ENCODE measurements at places on chromosomes 11 and 22.

DNA sequence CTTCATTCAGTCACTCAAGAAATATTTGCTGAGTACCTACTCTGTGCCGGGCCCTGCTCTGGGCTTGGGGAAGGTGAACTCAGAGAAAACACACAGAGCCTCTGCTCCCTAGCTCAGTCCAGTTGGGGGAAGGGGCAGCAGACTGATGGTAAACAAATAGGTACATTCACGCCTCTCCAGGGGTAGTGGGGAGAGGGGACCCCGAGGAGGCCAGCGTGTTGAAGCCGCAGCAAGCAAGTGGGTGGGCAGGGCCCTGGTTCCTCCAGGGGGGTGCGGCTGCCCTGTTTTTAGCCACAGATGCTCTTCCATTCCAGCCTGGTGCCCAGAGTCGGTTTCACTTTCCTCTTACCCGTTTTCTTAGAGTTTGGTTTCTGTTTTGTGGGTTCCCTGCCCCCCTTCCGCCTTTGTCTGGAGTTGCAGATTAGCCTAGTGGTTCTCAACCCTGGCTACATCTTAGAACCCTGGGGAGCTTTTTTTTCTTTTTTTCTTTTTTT is 8.7 kb downstream of the DRAP1 start:
- DNase-seq, result no peak

DNA sequence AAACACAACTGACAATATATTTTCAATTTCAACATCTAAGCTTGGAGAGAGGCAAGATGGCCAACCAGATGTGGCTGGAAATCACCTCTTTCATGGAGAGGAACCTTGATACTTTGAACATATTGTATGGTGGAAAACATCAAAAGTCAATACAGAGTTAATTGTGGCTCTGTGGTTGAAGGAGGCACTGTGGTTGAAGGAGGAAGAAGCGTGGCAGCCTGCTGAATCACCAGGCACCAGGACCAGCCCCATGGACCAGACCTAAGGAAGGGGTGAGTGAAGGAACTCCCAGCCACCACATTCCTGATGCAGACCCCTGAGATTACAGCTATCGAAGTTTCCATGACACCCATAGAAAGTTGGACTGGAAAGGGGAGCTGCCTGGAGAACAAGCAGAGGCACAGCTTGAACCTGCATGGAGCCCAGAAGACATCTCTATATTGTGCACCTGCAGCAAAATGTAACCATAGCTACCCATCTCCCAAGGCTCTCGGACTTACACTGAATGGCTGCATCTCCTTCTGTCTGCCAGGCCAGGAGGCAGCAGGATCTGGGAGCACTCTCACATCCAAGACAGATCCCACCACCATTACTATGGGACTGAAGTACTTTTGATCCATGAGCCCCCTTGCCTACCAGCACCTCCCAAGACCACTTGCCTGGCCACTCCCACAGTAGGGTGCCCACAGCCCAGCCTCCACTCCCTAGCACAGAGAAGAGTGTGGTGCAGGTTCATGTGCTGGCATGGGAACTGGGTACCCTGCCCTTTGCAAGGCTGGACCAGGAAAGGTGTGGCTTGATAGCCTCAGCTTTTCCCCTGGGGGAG is 79.8 kb upstream of the SC5D start:
- DNase-seq, result no peak

GRCh38 chr11:60589611-60590010 is 74.4 kb downstream of the MS4A13 start:
- no peak for DNase-seq

- no peak for DNase-seq
Observed at GRCh38 chr22:45497351-45498145, 5.1 kb upstream of the FBLN1 start.

DNA sequence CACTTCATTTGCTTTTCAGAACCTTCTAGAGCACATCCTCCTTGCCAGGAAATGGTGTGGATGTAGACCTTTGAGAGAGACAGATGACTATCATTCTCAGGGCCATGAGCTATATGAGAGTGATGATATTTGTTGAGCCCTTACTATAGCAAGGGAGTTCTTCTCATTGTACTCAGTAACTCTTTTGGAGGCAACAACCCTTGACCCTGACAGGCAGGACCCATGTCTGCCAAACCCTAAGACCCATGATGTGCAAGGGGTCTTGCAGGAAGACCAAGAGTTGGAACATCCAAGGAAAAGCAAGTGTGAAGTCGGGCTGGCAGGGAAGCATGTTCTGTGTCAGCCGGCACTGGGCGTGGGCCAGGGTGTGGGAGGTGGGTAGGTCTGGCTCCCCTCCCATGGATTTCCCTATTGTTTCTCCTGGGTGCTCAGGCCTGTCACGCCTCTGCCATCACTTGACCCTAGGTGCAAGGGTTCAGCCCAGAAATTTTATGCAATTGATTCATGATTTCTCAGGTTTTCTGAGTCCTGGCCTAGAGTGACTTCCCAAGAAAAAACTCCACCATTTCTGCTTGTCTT is 1.2 kb downstream of the FOLR3 start:
- no peak for DNase-seq

GRCh38 chr11:115334932-115335788 is 169.1 kb downstream of the CADM1 start:
- DNase-seq, result no peak

DNA sequence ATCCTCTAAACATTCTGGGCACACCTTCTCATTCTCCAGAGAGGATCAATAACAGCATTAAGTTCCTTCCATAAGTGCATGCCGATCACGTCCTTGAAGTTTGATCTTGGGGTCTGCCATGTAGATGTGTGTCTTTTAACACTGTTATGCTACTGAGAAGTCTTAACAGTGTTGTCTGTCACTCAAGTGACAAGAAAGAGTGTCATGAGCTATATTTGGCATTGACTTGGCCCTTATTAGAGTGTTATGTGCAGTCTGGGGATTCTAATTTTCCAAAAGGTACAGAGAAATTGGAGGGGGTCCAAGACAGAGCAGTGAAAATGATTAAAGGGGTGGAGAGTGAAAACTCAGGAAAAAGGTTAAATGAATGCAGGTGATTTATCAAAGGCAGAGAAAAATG is 107.1 kb upstream of the OPCML start:
- no peak for DNase-seq

- peak; percentile 79 for DNase-seq
Observed at GRCh38 chr11:68342459-68343158, 30.2 kb downstream of the LRP5 start.

GRCh38 chr11:124183068-124183467 is at the start of gene OR10D3:
Gene OR10D3 (plus strand): TSS chr11:124183345. CDS start chr11:124185270, 1,925 bp downstream.
- DNase-seq, result no peak

GRCh38 chr11:123461164-123461563 is 31.1 kb downstream of the GRAMD1B start:
- DNase-seq, result peak; percentile 81

DNA sequence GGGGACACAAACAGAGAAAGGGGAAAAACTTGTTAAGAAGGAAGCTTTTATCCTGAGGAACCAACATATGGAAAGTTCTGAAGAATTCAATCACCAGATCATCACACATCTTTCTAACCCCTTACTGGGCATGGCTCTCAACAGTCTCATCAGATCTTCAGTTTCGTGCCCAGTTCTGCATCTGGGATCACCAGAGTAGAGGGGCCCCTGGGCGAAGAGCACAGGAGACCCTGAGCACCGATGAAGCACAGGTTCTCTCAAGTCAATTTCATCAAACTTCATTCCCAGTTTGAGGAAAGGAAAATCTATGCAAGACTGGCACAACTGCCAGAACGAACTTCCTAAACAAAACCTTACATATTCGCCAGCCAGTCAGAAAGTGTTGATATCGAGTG is 8.5 kb upstream of the PYGM start:
- no peak for DNase-seq

GRCh38 chr11:57162179-57162898 is 19.4 kb upstream of the LRRC55 start:
- DNase-seq, result no peak

DNA sequence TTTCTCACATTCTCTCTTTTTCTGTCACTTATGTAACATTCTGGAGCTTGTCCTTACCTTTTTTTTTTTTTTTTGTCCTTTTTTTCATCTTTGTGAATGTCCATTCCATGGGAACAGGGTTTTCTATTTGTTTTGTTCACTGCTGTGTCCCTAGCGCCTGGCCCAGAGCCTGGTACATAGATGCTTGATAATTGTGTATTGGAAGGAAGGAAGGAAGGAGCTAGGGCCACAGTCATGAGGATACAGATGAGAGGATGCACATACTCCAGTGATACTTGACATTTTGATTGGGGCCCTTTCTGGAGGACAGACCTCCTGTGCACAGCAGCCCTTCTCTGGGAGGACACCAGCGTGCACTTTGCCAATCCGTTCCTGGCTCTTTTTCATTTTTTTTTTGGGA is 68.9 kb downstream of the KIAA1671 start:
- no peak for DNase-seq

- DNase-seq, result no peak
Observed at GRCh38 chr11:21707116-21707739, 485.7 kb upstream of the ANO5 start.

DNA sequence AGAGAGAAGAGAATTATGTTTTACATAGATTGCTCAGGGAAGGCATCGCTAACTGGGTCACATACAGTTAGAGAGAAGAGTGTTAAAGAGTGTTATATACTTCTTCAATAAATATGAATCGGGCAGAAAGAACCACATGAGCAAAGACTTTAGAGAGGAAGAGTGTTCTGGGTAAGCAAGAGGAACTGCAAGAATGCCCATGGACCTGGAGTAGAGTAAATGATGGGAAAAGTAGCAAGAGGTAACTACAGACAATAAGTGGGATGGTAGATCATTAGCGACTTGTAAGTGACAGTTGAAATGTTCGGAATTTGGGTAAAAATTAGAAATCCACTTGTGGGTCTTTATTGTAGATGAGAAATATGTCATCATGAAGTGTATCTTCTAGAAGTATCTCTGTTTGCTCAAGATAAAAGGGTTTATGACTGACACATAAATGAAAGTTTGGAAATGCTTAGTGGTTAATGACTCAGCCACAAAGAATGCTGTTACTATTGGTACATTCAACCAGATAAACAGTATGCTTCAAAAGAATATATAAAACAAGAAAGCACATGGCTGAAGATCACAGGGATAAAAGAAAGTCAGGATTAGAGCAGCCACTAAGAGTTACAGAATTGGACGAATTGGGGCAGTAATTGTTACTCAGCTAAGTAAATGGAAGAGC is 229.3 kb downstream of the CASP12 start:
- no peak for DNase-seq

GRCh38 chr22:28019360-28019759 is 100.3 kb upstream of the PITPNB start:
- peak; percentile 0 for DNase-seq

Measured in DMS79 (cell line).